ENCODE measurements at places on chromosomes 13 and 19.

DNA sequence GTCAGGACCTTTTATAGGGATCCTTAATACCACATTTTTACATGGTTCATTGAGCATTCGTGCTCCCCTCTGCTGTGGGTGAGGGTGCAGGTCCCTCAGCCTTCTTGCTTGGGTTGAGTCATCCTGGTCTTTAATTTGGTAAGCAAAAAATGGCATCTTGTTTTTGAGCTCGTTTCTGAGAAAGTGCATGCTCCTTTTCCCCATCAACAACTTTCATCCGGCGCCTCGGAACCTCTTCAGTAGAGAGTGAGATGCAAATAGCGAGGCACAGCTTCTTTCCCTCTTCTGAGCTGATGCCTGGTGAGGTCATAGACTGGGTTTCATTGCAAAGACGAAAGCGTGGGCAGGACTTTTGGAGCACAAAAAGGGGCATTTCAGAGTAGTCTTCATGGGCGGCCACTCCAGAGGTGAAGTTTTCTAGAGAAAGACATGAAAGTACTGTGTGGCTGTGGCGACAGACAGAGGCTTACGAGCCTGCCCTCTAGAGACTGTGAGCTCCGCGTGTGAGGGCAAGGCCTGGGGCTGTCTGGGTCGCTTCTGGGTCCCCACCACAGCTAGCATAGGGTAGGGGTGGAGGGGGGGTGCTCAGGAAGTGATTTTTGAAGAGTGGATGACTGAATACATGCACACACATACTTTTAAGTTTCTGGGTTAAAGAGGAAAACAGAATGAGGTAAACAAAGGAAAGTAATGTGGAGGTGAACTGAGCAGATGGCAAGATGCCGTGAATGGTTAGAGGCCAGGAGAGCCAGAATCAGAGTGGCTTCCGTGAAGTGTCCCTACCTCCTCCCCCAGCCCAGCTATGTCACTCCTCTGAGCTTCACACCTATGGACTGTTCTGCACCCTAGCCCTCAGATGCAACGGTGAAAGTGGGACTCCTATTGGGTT is 44.3 kb downstream of the BBC3 start:
- peak; percentile 59 for DNase-seq

DNA sequence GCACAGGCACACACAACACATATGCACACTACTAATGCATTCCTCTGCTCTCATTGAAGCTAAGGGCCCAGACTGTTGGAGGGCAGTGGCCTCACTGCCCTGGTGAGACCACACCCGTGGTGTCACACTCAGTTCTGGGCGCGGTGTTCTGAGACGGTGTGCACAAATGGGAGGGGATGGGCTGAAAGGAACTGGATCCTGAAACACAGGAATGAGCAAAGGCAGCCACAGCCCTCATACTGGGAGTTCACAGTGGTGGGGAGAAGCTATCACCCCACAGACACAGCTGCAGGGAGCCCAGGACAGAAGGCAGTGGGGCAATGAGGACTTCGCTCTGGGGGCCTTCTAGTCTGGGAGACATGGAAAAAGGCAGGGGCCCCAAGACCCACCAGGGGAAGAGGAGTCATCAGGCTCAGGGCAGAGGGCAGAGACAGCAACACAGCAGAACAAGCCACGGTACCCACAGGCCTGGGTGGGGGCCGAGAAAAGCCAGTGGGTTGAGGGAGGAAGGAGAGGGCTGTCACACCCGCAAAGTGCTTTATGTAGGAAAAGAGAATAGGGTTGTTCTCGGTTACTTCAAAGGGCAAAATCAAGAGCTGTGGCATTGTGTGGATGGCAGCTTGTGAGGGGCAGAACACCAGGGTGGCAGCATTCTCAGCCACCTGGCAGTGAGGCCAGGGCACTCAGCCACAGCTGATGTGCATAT is 75.4 kb upstream of the GPR183 start:
- DNase-seq: no peak

DNA sequence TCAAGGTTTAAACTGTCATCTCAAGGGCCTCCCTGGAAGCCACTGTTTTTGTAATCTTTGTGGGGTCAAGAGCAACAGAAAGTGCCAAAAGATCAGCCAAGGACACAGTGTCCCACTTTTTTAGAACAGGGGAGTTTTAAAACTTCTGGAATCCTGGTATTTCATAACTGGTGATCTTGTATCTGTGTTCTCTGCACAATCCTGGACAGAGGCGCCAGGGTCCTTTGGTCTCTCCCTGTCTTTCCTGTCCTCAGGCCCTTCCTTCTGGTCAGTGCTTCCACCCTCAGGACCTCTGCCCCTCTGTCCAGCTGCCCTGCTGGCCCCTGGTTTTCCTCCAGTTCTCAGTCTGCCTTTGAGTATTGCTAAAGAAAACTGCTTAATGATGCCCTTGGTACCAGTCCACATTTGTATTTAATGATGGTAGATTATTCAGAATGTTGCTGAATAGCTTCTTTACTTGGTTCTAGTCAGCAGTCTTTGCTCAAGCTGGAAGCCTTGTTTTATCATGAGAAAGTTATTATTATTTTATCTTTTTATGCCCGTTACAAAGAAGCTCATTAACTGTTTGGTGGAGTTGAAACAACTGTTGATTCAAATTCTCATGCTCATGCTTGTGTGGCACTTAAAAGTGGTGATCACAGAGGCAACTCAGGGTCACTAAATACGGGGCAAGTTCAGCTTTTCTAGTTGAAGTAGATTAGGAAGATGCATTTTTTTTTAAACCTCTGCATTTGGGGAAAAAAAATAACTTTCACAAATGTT is 47.5 kb downstream of the WASF3 start:
- no peak for DNase-seq

- no peak for DNase-seq
Observed at GRCh38 chr13:68808456-68808855, 1299.2 kb upstream of the ATXN8OS start.

DNA sequence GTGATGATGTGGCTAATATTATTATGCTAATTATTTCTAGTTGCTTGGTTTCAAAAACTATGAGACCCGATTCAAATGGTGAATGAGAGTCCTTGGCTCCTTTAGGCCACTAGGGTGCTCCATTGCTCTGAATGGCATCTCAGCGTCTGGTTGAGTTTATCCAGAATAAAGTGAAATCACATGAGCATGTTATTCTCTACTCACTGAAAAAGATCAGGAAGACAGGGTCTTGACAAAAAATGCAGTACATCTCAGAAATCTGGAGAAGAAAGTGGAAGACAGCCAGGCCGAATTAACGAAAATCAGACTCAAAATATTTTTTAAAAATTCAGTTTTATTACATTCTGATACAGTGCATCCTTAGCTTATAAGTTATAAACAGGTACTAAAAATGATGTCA is 516.2 kb downstream of the MYO16 start:
- DNase-seq: no peak

- DNase-seq: no peak
Observed at GRCh38 chr13:30898678-30899241, 7.3 kb upstream of the MEDAG start.

GRCh38 chr13:34459856-34460255 is 482.2 kb upstream of the NBEA start:
- DNase-seq: no peak

DNA sequence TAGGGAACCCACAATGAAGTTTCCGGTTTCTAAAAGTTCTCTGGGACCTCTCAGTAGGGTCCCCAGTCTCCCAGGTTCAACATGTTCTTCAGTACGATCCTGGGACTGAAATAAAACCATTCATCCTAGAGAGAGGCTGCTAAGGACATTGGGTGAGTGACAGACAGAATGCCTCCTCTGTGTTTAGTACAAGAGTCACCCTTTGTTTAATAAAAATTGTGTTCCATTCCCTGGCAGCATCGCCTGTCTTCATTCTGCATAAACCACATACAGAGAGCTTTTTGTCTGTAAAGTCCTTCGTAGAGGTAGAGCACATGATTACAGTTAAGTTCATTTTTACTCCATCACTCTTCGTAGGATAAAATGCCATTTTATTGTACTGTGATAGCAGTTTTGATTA is 95.3 kb upstream of the GPR12 start:
- DNase-seq: no peak

DNA sequence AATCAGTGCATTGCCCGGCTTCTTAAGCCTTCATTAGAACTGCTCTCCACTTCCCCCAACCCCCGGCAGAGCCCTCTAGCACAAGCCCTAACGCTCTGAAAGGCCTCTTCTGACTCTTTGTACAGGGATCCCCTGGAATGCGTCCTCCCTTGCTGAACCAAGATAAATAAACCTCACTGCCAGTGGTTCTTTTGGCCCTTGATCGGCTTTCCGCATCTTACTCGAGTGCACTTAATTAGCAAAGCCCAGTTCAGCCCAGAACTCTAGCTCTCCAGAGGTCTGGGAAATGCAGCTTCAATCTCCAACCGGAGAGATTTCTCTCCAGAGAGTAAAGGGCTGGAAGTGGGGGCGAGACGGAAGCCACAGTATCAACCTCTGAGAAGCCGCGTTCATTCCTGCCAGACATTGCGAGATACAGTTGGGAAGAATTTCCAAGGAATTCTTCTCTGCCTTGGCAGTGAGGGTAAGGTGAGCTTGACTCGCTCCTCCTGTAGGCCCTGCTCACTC is 8.7 kb upstream of the ZNF444 start:
- no peak for DNase-seq

DNA sequence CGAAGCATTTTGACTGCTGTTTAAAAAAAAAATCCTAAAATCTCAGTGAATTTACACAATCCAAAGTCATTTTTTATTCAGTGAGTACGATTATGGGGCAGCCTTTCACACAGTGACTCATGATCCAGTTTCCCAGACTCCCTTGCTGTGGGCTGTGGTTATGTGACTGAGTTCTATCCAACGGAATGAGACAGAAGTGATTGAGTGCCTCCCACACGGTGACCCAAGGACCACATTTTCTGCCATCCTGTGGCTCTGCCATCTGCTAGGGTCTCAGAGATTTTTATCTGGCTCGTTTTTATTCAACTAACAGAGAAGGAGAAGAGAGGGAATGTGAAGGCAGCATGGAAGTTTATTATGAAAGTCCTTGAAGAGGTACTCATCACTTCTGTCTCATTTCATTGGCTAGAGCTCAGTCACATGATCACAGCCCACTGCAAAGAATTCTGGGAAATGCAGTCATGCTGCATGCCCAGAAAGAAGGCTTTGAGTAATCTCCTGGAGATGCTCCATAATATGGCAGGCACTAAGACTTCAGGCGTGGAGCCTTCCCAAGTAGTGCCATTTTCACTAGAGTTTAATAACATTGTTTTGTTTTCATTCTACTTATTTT is 999.4 kb downstream of the UQCRFS1 start:
- no peak for DNase-seq

DNA sequence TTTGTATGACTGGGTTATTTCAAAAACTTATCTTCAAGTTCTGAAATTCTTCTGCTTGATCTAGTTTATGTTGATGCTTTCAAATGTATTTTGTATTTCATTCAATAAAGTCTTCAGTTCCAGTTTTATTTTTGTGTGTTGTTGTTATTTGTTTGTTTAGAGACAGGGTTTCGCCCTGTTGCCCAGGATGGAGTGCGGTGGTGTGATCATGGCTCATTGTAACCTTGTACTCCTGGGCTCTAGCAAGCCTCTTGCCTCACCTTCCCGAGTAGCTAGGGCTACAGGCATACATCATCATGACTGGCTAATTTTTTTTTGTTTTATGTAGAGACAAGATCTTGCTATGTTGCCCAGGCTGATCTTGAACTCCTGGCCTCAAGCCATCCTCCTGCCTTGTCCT is 40.3 kb upstream of the ARHGEF7 start:
- no peak for DNase-seq

All from activated T-helper 9 cell treated with anti-CD3 and anti-CD28 coated beads, Interleukin-2, amount 50 U/mL, for 16 hours (primary cell).